ENCODE measurements at places on chromosomes 1 and 21. TPM values are rescaled to one million over a fixed set of nuclear protein-coding genes. Genes with fewer than 3 reads are reported as not detected.

DNA sequence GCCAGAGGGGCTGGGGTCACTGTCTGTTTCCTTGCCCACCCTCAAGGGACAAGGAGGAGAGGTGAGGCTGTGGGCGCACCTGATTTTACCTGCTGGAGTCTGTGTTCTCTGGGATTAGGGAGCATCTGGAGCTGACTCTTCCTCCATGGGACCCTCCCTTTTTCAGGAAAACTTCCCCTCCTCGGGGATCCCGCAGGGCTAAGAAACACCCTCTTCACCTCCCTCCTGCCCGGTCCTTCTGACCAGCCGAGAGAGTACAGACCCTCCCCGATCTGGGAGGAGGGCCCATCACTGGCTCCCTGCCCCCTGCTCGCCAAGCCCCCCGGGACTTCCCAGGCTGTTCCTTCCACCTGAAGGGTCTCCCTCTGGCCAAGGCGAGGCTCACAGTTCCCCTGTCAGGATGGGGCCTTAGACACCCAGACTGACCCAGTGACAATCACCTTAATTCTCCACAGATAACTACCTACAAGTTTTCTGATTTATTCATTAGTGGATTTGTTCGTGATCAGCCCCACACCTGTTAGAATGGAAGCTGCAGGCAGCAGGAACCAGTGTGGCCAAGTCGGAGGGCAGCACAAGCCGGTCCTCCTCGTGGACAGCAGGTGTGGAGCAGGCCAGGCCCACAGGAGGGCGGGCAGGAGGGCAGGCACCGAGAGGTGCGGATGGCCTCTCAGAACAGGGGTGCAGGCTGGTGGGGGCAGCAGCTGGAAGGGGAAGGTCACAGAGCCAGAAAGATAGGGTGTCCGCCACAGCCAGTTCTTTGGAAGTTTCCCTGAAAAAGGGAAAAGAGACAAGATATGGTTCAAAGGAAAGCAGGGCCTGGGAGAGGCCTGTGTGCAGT, 15.9 kb upstream of the SAMD11 start:
- no peak for DNase-seq

DNA sequence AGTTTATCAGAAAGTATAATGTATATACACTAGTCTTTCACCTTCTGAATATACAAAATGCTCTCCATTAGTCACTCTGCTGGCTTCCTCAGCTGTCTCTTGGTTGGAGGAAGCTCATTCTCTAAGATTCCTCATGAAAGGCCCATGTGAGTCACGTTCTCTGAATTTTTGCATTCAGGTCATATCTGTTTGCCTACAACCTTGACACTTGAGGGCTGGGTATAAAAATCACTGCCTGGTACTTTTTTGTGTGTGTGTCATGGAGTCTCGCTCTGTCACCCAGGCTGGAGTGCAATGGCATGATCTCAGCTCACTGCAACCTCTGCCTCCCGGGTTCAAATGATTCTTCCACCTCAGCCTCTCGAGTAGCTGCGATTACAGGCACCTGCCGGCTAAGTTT, 2.8 kb upstream of the GALNT2 start:
- DNase-seq, result no peak

Gene TBCE
- 43.7 TPM for total RNA-seq

GRCh38 chr1:228515200-228515834, 28.1 kb downstream of the RNF187 start:
- DNase-seq, result peak; percentile 23

Gene AMY2A
- not detected for total RNA-seq

- DNase-seq, result no peak
Observed at GRCh38 chr21:31383770-31384169, 39.7 kb upstream of the TIAM1 start.

DNA sequence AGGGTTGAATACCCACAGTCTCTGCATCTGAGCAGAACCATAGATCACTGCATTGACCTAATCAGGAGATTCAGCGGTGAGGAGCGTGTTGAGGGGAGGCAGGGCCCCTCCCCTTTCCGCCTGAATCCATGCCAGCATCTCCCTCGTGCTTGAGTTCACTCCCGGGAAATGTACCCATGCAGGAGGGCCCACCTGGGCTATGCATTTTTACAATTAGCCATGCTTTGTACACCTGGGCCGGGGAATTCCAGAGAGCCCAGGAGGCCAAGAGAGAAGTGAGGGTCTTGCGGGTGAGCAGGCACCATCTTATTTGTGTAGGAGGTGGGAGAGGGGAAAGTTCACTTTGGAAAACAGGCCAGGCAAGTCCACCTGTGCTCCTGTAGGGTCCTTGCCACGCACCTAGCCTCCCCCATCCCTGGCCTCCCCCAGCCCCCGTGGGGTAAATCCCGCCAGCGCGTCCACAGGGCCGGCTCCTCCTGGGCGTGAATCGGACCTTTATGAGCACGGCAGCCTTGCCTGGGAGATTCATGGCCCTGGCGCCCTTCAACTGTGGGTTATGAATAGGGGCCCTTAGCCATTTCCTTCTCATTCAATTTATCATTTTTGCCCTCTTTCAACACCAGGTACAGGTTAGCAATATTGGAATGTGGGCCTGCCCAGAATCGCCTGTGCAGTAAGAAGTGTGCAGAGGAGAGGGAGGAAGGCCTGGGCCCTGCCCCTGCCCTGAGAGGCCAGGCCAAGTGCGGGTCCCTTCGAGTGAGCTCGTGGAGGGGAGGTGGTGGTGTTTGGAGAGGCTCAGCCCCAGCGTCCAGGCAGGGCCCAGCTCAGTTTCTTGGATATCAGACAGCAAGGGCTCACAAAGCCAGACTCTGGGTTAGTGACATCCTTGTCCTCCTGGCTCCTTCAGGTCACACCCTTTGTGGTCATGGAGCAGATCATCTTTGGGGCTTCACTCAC, 84.4 kb upstream of the ACTRT2 start:
- DNase-seq, result peak; percentile 50
